C1 segment of cervical spinal cord (tissue), 14 donors: ENCODE measurements at places on chromosomes 3 and 15.

GRCh38 chr3:65848024-65848423 is 190.7 kb downstream of the MAGI1 start:
- no peak for DNase-seq

DNA sequence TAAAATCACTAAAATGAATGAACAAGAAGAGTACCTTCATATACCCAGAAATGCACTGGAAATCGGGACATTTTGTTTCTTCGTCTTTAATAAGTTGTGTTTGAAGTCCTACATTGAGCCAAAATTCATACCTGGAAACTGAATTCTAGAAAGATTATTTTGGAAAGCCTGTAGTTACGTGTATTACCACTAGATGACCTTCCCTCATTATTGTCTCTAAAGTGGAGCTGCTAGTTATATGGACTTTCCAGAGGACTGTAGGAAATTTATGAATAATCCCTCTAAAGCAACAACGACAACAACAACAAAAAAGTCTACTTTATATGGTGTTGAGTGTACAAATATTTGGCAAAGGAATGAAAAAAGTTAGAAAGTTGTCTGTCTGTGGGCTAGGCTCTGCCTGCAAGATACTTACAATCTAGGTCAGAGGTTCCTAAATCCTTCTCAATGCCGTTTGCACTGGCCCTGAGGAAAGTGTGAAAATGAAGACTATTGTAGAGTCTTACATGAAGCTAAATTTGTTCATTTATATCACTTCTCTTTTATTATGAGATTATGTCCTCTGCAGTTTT is 234.8 kb upstream of the NR2E3 start:
- DNase-seq: no peak

GRCh38 chr3:50296721-50297383 is 2.4 kb downstream of the HYAL3 start:
- DNase-seq: no peak

DNA sequence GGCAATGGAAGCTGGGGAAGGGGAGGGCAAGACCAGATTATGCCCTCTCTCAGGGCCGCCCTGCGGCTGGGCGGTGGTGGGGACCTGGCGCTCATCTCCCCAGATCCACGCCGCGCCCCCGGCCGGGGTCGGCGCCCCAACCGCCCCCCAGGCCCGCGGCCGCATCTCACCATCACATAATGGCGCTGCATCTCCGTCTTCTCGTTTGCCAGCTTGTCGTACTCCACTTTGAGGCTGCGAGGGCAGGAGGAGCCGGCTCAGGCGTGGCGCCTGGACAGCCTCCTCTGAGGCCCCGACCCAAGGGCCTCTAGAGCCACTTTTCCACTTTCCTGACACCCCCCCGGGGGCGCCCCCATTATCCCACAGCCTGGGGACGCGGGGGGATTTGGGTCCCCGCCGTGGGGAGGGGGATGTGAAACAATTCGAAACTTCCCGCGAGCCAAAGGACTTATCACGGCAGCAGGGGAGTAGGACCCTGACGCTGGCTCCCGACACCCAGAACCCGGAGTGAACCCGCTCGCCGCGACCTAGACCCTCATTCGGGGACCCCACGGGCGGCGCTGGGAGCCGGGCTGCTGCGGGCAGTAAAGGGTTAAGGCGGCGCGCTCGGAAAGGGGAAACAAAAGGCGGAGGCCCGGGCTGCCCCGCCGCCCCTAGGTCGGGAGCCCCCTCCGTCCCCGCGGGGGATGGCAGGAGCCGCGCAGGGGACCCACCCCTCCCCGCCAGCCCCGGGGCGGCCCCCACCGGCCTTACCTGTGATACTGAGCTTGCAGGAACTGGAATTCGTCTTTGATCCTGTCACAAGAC is 2.1 kb downstream of the TLE3 start:
- DNase-seq: no peak

GRCh38 chr15:34584330-34584668 is 848 bp upstream of the GOLGA8B start:
- DNase-seq: no peak

- no peak for DNase-seq
These were observed 225.8 kb upstream of the ZNF717 start for GRCh38 chr3:76011121-76011520.

DNA sequence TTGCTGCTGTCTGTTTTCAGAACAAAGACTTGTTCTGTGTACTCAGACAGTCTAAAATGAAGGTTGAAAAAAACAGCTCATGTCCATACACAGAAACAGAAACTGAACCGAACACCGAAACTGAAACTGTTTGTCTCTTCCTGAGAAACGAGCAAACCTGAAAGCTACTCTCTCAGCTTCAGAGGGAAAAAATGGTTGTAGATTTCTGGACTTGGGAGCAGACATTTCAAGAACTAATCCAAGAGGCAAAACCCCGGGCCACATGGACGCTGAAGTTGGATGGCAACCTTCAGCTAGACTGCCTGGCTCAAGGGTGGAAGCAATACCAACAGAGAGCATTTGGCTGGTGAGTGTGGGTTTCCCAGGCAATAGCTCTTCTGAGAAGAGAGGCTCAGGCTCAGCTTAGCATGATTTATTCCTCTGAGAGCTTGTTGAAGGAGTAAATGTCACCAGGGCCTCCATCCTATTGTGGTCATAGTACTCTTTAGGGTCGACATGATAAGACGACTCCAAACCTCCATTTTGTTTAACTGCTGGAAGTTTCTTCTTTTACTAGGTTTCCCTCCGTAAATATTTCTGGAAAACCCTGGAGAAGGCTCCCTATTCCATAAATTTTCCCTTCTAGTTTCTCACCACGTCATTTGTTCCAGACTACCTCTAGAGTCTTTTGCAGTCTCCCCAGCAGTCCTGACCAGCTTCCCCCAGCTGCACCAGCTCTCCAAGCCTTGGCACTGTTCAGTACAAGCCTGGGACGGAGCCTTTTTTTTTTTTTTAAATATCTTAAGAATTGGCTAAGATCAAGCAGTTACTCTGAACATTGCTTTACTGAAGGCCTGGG is at the start of gene RTP4:
Gene RTP4, plus strand, starts transcription at position 135 of the 838 bp plus-strand sequence. Its CDS starts 57 bp downstream, at position 192.
- peak; percentile 8 for DNase-seq

DNA sequence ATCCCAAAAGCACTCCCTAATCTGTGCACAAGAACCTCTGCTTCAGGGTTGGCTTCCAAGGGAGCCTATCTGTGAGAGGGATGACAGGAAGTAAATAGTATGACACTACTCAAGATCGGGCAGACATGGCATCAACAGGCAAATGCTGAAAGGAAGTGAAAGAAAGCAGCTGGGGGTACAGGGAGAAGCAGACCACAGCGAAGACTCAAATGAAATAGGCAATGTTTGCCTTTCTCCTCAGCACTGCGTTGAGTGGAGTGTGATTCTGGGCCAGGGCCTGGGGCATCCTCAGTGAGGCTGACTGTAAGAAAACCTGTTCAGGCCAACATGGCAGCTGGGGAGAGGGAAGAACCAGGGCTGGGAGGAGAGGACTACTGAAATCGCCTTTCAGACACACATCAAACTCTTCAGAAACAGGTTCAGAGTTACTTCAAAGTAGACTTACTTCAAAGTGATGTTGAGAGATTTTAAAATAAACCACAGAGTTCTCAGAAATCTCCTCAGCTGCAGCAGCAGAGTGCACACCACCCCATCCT is 96.6 kb downstream of the SLC9A9 start:
- no peak for DNase-seq

DNA sequence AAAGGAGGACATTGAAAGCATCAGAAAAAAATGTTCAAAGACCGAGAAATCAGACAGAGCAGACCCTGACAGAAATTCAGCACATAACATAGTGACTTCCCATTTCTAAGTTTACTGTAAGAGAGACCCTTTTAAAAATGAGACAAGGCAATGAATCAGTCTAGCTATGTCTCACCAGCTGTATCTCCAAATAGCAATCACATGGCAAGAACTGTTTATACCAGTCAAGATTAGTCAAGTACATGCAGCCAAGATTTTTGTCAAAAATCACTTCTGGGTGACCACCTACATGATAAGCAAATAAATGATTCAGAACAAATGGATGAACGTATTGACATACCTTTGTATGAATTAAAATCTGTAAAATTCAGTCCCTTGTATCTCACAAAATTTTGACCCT is 138.0 kb downstream of the DTWD1 start:
- no peak for DNase-seq

DNA sequence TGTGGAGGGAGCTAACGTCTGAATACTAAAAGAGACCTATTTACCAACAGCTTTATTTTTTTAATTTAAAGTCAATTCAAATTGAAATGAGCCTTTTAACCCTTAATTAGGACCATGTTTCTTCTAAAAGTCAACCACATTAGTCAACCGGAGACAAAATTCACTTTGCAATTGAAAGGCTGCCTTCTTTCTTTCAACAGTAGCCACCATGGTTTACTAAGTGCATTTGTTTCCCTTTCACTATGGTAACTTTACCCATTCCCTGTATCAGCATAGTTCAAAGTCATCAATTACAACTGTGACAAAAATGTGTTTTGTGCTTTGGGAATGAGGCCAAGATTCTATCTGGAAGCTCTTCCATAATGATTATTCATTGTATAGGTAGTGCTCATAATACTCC is 225.4 kb downstream of the EPHA3 start:
- no peak for DNase-seq

DNA sequence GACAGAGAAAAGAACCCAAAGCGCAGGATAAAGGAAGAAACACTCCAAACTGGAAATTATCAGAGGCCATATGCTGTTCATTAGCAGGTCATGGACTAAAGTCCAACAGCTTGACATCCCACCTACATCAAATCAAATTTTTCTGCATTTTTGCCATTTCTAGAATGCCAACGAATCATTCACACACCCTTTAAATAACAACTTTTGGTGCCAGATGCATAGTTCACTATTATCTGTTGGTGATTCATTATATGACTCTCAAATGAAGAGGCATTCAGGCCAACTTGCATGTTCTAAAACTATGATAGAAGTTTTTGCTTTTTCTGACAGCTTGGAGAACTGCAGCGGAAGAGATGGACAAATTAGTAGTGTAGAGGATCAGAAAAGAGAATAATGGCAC is 529.8 kb upstream of the NAALADL2 start:
- no peak for DNase-seq

GRCh38 chr3:152071924-152072323 is 196.8 kb upstream of the MBNL1 start:
- DNase-seq: no peak

GRCh38 chr15:67465196-67465952 is 55.6 kb upstream of the C15orf61 start:
- no peak for DNase-seq

DNA sequence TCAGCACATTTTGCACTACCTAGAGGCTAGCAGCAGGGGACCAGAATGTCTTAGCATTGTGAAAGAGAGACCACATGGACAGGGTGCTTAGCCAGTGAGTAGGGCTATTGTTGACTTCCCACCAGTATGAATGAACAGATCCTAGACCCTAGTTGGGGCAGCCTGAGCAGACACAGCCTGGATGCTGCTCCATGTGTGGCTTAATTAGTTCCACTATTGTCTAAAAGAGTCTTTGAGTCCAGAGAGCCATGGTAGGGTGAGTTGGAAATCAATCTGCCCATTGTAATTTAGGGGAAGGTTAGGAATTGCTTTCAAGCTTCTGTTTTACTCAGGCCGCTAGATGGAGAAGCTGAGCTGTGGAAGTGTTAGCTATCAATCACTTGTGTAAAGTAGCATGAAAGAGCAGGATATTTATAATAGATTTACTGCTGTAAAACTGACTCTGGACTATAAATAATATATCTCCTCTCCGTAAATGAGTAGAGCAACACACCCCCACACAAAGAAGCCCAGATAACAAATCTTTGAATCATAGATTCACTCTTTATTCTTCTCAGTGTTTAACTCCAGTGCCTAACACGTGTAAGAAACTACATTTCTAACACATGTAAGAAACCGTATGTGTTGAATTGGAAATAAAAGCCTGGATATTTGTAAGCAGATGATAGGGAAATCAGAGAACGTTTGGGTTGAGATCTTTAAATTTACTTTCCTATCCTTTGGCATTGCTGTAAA is 4.1 kb upstream of the GCSAM start:
- DNase-seq: no peak

GRCh38 chr3:27865731-27866130 is 143.6 kb upstream of the EOMES start:
- DNase-seq: no peak

DNA sequence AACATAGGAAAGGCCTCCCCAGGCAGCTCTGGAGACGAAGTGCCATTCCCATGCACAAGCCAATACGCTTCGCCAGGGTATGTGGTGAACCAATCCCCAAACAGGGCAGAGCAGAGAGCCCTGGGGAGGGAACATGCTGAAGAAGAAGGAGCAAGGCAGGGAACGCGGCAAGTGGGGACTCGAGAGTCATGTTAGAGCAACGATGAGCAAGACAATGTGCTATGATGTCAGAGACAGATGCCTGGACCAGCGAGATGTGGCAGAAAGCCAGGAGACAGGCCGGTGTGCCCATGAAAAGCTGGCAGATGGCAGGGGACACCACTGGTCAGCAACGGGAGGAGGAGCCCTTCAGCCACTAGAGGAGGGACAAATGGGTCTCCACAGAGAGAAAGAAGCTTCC is 39.6 kb downstream of the NIPA2 start:
- DNase-seq: no peak

- DNase-seq: no peak
These were observed 83.6 kb downstream of the PDZRN3 start for GRCh38 chr3:73540969-73541740.

DNA sequence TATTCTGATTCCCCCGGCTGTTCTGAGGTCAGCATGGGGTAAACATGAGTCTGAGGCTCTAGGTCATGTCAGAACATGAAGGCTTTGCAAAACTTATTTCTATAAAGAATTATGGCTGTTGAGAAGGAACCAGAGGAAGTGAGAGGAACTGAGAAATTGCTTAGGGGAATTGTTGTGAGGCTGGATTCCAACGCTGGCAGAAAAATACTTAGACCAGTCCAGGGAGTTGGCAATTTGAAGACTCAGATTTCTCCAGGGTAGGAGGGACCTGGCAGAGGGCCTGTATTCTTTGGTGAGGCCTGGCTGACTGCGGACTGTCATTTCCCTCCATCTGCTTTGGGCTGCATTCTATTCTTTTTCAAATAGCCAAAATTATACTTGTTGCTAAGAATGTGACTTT is 155.5 kb downstream of the PLD1 start:
- no peak for DNase-seq

- no peak for DNase-seq
These were observed 5.9 kb downstream of the CAMK2N2 start for GRCh38 chr3:184255291-184256039.

DNA sequence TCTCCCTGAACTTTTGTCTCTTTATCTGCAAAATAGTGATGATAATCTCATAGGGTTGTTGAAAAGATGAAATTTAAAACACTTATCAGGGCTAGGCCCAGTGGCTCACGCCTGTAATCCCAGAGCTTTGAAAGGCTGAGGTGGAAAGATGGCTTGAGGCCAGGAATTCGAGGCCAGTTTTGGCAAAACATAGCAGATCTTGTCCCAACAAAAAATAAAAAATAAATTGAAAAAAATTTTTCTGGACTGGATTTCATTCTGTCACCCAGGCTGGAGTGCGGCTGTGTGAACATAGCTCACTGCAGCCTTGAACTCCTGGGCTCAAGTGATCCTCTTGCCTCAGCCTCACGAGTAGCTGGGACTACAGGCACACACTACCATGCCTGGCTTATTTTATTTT is 29.6 kb downstream of the LMLN start:
- DNase-seq: no peak

- DNase-seq: no peak
These were observed 682 bp downstream of the ITPKA start for GRCh38 chr15:41494190-41494921.
